ENCODE measurements at places on chromosomes 3 and 15. TPM values are rescaled to one million over a fixed set of nuclear protein-coding genes. Genes with fewer than 3 reads are reported as not detected.

DNA sequence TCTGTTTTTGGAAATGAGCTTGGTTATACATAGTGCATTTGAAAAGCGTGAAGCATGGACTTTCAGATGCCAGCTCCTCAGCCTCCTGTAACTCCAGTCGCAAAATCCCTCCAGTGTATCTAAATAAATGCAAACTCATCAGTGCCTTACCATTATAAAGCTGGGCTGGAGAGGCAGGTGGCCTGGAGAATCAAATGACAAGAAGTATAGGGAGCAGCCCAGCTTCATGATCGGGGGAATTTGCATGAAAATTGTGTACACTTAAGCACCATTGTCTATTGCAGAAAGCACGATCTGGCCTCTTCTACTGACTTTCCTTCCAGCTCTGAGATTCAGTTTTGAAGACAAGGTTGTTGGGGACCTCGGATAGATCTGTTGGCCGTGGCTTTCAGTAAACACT is 71.7 kb downstream of the IGF1R start:
- DNase-seq: no peak

DNA sequence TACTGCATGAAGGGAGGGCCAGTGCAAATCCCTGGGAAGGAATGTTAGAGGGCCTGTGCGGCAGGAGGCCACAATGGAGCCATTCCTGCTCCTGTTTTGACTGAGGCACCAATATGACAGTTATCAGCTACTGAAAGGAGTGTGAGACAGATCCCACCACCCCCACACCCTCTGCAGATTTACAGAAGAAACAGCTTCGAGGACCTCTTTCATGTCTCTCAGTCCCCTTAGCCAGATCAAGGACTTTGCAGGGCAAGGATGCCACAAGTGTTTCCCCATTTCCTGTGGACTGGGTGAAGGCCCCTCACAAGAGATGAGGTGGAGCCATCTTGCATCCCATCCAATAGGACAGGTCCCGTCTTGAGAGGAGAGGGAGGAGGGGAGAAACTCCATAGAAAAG is 48.5 kb upstream of the RASGRP1 start:
- DNase-seq: no peak

ADAMTSL3 gene
- total RNA-seq: 0.95 TPM

CPNE9 gene
- total RNA-seq: not detected

- DNase-seq: peak; percentile 51
Observed at GRCh38 chr3:100226712-100227429, 33.9 kb upstream of the TBC1D23 start.

HTD2 gene
- 9.6 TPM for total RNA-seq

DNA sequence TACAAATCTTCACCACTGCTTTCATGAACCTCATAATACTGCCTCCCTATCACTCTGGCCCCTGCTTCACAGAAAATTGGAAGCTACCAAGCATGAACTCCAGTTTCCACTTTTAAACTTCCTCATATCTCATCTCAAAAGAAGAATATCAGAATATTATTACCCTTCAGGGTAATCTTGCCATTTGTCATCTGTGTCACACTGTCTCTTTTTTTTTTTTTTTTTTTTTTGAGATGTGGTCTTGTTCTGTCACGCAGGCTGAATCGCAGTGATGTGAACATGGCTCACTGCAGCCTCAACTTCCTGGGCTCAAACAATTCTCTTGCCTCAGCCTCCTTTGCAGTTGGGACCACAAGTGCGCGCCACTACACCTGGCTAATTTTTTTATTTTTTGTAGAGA is 80.4 kb upstream of the TCF12 start:
- DNase-seq: no peak

- DNase-seq: no peak
Observed at GRCh38 chr15:87369269-87369668, 887.3 kb downstream of the NTRK3 start.

C2CD4A gene
- total RNA-seq: 0.34 TPM

DNA sequence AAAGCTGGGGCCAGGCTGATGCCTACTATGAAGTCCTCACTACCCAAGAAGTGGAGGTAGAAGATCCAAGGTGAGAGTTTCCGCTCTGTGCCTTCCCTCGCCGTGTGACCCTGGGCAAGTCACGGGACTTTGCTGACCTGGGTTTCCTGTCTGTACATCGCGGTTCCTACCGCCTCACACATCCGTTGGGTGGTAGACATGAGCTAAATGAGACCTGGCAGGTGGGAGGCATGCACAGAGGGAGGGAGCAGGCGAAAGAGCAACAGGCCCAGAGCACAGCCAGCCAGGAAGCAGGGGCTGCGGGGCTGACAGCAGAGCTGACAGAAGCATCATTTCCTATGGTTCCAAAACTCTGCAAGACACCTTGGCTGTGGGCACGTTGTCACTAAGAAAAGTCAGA is 157.3 kb upstream of the BHLHE40 start:
- no peak for DNase-seq

FGD5 gene
- total RNA-seq: not detected

- DNase-seq: peak; percentile 37
Observed at GRCh38 chr3:48634661-48635221, 520 bp downstream of the SLC26A6 start.

DNA sequence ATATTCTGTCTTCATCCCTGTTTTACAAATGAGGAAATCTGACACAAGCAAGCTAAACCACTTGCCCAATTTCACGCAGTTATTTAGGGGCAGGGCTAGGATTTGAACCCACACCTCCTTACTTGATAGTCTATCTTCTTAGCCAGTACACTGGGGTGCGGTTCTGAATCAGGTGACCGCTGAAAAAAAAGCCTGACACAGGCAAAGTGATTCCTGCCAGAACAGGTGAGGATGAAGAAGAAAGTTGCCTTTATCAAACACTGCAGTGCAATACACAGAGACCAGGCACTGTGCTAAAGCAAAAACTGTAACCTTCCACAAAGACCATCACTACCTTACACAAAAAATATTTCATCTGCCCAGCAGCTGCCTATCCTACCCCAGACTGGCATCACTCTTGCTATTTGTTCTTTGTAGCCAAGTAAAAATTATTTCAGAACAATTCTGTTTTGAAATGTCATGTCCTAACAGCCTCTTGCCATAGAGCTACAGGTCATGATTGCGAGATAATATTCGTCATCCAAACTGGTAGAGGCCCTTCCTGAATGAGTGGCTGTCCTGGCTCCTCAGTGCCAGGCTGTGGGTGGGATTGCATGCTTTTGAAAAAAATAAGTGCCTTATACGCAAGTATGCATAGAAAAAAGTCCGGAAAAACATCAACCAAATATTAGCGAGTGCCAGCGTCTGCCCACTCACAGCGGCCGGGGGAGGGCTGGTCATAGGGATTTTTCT is 142.3 kb upstream of the TPM1 start:
- no peak for DNase-seq

GRCh38 chr3:73530022-73530396 is 94.7 kb downstream of the PDZRN3 start:
- DNase-seq: no peak

FETUB gene
- total RNA-seq: not detected

- DNase-seq: peak; percentile 24
Observed at GRCh38 chr15:81189583-81190283, 6.9 kb upstream of the IL16 start.

GRCh38 chr3:14175383-14176037 is 2.9 kb downstream of the XPC start:
- no peak for DNase-seq

GRCh38 chr15:92153620-92154019 is 240.1 kb upstream of the ST8SIA2 start:
- no peak for DNase-seq

DNA sequence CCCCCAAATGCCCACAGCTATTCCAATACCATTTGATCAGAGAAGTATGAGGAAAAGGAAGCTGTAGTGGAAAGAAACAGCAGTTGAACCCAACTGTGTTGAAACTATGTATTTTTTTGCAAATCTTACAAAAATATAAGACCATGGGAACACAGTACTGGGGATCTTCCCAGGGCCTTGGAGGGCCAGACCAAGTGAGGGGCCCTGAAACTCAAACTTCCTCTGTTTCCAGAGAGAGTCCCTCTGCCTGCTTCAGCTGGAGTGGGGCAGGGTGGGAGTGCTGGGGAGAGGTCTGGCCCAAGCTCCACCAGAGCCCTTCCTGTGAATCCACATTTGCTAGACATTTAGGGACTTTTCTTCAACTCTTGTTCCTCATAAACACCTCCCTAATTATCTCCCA is 263.9 kb downstream of the CHST2 start:
- no peak for DNase-seq

GRCh38 chr3:113226491-113226890 is 15.1 kb downstream of the BOC start:
- DNase-seq: no peak

- DNase-seq: no peak
Observed at GRCh38 chr3:16076564-16076963, 97.9 kb upstream of the GALNT15 start.

- no peak for DNase-seq
Observed at GRCh38 chr3:80010021-80010571, 242.3 kb upstream of the ROBO1 start.

- peak; percentile 57 for DNase-seq
Observed at GRCh38 chr15:67176195-67176971, 78.1 kb downstream of the AAGAB start.

GRCh38 chr3:115004201-115005140 is 142.6 kb downstream of the ZBTB20 start:
- DNase-seq: no peak

DNA sequence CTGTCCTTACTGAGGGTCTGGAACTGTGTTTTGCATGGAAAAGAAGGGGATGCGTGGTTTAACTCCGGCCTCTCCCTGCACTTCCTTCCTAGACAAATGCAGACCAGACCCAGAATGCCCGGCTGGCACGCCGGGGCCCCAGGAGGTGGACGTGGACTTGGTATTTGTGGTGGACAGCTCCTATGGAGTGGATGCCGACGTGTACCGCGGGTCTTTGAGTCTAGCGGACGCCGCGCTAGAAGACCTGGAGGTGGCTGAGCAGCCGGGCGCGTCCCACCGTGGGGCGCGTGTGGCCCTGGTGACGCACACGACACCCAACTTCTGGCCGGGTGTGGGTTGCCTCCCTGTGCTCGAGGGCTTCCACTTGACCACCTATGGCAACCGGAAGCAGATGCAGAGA is 81.8 kb upstream of the COL6A5 start:
- DNase-seq: no peak

DNA sequence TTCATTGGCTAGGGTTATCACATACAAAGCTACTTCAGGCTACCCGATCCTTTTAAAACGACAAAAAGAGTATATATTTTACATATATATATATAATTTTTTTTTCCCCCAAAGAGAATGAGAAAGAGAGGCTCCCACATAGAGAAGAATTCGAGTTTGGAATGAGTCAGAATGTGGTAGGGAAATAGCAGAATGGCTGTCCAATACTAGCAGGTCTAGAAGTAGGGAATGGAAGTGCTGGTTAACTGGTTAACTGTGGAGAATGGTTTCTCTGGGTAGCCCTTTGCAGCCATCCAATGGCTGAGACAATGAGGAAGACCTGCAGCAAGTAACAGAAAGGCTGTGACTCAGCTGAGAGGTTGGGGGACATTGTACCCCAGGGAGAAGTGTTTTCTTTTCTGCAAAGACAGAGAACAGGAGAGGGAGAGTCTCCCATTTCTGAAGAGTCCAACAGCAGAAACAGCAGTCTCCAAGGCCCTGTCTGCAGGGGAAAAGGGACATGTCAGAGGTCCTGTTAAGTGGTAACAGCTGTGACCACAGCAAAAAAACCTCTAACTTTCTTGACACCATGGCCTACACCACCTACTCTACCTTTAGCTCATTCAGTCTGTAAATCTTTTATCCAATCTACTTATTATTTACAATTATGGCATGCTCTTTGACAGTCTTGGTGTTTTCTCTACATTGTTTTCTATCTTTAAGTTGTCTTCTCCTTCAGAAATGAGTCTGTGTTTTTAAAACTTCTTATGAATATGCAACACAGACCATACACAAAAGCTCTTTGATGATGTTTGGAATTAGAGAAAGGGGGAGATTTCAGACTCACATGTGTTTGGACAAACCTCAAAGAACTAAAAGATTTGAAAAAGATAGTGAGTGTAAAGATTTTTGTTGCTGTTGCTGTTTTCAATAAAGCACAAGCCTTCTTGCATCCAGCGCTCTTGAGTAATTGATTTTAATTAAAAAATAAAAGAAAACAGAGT is 116.1 kb upstream of the SLC7A14 start:
- DNase-seq: no peak

DNA sequence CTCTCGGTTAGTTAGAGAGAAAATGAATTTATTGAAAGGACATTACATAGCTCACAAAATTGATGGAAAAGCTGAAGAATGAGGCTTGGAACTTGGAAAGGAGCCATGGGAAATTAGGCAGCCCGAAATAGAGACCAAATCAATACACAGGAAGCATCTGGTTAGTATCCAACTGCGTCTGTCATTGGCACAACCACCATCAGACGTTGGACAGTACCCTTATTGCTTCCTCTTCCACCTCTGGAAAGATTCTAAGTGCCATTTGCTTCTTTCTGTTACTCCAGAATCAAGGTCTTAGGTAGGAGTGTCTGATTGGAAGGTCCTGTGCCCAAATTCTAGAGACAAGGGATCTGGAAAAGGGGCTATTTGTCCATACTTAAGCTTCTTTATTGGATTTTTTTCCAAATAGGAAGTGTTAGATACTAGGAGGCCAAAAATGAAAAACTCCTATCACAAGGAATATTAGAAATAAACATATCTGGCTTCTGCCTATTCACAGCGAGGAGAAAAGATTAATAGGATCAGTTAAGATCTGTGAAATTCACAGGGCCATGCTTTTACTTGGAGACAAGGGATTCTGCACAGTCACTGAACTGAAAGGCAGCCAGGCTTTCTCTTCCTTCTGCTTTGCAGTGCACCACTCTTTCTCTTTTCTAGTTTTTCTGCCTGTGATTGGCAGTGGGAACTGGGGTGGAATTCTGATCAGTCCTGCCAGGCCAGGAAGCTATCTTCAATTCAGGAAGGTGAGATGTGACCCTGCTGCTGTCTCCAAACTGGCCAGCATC is 10.7 kb upstream of the HACD2 start:
- DNase-seq: peak; percentile 78

- DNase-seq: peak; percentile 11
Observed at GRCh38 chr3:40546816-40547215, 22.1 kb downstream of the ZNF621 start.

DNA sequence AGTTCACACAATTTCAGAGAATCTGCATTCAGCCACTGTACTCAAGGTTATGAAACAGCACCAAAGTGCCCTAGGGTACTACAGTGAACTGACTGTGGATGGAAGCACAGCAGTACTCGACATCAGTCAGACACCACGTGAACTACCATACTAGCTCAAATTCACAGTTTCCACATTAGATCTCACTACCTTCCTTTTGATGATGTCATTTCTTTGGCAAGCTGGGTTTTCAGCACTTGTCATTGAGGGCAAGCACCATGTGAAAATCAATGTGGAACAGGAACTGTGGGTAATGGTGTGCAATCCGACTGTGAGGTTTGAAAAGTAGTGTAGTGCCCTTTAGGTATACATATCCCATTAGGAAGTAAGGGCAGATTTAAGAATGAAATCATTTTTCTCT is 110.5 kb upstream of the BFSP2 start:
- DNase-seq: no peak

GMPS gene
- 187 TPM for total RNA-seq

GRCh38 chr3:347581-347980 is 151.0 kb downstream of the CHL1 start:
- DNase-seq: no peak

GRCh38 chr3:85432081-85432480 is 473.3 kb downstream of the CADM2 start:
- no peak for DNase-seq

- no peak for DNase-seq
Observed at GRCh38 chr3:147428326-147428725, 19.2 kb downstream of the ZIC1 start.

- DNase-seq: no peak
Observed at GRCh38 chr15:39687965-39688364, 94.7 kb downstream of the FSIP1 start.

TRH gene
- total RNA-seq: not detected

Data from A673 (cell line).